ENCODE measurements at places on chromosomes 3 and 15.

DNA sequence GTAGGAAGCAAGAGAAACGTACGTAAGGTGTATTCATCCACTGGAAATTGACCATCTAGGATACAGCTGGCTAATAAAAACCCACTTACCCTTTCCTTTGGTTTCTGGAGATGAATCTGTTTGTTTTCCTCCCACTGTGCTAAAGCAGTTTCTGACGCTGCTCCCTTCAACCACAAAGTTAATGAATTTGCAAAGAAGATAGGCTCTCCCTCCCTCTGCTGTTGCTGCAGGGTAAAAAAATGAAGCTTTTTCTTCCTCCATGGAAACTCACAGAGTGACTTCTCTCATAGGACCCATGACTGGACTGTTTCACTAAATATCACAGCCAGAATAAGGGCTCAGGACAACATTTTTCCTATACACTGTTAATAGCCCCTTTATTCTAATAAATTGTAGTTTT is 172.1 kb upstream of the LRRN1 start:
- DNase-seq: no peak

DNA sequence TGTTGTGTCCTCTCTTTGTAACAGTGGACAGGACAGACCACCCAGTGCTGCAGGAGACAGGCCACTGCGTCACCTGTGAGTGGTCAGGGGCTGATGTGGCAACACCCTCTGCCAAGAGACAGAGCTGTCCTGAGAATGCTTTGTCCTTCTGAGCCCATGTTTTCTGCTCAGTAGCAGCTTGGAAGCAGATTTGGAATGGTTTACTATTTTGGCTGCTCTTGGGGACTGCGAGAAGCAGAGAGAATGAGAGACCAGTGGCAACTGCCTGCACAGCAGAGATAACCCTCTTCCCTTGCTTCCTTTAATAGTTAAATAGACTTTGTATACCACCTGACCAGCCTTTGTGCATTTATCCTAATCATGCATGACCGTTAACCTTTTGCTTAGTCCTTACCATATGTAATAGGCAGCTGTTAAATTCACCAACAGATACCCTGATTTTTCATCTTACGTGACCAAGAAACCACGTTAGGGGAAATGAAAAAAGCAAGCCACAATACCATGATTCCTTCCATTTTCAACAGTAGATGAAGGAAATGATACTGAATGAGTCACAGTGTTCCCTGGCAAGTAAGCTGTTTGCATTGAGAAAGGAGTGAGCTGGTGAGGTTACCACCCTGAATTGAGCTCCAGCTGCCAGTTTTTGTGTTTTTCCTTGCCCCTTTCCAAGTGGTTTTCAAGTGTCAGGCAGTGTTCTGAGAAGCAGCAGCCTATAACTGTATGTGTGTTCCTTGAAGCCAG is 35.5 kb downstream of the B3GALNT1 start:
- no peak for DNase-seq

- no peak for DNase-seq
Observed at GRCh38 chr3:24670871-24671270, 176.2 kb upstream of the THRB start.

DNA sequence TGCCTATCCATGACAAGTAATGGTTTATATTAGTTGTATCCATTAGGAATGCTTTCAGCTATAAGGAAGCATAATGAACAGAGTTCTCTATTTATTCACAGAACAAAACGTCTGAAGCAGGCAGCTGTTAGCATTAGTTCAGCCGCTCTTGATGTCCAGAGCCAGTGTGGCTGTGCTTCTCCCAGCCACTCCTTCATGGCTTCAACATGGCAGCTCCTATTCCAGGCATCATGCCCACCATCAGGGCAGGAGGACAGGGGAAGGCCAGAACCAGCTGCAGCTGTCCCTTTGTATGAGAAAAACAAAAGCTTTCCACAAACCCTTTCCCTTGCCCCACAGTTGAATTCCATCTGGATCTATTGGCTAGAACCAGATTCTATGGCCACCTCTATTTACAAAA is 12.9 kb upstream of the SNRK start:
- no peak for DNase-seq

- no peak for DNase-seq
Observed at GRCh38 chr3:116483135-116483534, 37.8 kb upstream of the LSAMP start.

- DNase-seq: no peak
Observed at GRCh38 chr3:150691414-150692040, 12.2 kb downstream of the ERICH6 start.

DNA sequence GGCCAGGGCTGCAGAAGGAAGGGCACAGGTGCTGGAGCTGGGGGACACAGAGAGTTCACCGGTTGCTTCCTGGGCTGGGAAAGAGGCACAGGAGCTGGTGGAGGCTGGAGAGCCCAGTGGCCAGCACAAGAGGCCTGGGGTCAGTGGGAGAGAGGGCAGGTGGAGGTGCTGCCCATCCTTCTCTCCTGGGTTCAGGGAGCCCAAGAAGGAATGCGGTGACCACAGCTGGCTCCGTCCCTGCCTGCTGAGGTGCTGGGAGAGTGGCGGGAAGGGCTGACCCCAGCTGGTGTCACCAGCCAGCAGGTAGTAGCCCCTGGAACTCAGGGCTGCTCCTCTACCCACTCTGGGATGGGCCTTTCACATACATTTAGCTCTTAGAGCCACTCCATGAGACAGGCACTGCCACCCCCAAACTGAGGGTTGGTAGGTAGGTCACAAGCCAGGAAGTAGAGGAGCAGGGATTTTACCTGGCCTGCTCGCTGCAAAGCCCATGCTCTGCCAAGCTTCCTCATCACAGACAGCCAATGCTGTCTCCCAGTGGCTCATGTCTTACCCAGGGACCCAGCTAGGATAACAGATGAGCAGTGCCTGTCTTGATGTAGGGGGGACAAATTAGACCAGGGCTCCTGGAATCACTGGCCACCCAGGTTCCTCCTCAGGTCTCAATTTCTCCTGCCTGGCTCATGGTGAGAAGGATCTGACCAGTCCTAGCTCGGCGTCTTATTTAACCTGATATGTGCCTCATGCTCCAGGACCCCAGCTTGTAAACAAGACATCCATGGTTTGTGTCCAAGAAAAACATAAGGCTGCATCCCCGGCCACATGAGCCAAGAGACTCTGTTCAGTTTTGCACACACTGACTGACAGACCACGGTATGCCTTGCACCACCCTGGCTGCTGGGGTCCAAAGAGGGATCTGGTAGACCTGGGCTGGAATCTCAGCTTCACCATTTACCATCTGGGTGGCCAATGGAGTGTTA is 119.2 kb downstream of the CORO2B start:
- DNase-seq: no peak

DNA sequence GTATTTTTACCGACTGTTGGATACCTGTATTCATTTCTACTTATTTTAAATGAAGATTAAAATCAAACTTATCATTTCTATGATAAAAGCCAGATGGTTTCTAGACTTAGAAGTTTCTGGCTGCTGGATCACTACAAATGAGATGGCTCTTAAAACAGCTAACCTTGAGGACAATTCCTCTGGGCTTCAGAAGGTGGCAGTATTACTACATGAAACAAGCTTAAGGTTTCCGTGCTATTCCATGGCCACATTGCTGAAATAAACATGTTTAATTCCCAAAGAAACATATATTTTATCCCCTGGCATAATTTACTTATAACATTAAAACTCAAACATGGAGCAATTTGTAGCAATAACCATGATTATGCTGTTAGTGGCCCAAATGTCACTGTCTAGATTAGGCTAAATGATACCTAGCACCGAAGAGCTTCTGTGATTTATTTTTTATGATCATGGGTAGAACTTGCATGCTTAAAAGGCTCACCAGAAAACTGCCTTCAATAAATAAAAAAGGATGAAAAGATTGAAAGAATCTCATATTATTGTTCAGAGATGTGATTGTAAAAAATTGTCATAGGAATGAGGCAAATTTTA is 204.0 kb upstream of the NANOGP8 start:
- no peak for DNase-seq

DNA sequence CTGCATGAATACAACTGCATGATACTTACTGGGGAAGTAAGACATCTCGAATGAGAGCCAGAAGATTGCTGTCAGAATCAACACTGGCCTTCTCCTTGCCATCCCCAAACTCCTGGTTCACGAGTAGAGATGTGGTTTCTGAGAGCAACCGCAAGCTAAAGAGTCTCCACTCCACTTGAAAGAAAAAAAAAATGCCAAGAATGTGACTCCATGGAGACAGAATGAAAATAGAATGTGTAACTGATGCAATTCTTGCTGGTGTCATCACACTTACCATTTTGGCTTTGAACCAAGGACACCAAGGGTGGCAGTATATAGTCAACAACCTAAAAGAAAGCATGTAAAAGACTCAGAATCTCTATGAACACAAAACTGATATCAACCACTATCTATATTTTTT is 280.4 kb downstream of the ULK4 start:
- DNase-seq: no peak

GRCh38 chr3:195388380-195388779 is 54.4 kb downstream of the ACAP2 start:
- no peak for DNase-seq

Data from stimulated activated CD4-positive, alpha-beta T cell treated with anti-CD3 and anti-CD28 coated beads, Interleukin-1b, Interleukin-23, amount 100 ng/mL, for 1 hour (primary cell).